ENCODE measurements at places on chromosomes 1 and 21.

DNA sequence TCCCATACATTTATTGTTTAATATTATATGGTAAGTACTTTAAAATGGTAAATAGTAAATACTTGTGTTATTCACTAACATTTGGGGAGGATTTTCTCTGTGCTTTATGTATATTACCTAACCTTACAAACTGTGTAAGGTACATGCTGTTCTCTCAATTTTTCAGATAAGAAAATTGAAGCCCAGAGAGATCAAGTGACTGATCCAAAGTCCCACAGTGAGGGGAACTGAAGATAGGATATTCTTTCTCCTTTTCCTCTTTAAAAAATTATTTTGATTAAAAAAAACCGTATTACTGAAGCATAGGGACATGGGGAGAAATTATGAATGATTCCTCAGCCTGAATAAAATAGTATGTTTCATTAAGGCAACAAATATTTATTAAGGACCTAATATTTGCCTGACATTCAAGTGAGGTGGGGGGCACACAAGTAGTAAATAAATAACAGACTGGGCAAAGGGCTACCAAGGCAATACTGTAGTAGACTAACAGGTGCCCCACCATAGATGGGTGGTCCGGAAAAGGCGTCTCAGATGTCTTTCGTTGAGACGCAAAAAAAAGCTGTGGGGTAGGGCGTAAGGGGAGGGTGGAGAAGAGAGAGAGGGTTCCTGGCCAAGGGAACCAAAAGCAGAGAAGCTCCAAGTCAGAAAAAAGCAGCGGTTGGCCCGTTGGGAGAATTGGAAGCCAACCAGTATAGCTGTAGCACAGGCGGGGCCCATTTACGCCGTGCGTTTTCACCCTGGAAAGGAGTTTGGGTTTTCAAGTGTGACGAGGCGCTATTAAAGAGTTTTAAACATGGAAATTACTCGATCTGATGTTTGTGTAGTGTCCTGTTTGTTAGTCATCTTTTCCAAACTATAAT lies 944 bp upstream of the AGO3 start:
- DNase-seq, result peak; percentile 78

- no peak for DNase-seq
These were observed 137.1 kb downstream of the PROX1 start for GRCh38 chr1:214124915-214125314.

- no peak for DNase-seq
These were observed 64.5 kb upstream of the LAMC2 start for GRCh38 chr1:183121609-183122008.

DNA sequence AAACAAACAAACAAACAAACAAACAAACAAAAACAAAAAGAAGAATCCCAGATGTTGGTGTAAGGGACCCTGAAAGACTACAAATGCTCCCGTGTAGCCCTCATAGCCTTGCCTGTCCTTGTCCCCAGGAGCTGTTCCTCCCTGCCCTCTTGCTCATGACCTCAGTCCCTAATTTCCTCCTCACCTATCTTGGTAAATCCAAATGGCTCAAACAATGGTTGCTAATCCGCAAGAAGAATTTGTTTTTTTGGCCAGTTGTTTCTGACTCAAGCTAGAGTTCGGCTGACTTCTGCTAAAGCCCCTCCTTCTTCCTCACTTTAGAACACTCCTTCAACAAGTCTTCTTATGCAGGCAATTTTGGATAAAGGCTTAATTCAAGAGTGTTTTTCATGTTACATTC lies 15.6 kb downstream of the LCA5L start:
- no peak for DNase-seq

DNA sequence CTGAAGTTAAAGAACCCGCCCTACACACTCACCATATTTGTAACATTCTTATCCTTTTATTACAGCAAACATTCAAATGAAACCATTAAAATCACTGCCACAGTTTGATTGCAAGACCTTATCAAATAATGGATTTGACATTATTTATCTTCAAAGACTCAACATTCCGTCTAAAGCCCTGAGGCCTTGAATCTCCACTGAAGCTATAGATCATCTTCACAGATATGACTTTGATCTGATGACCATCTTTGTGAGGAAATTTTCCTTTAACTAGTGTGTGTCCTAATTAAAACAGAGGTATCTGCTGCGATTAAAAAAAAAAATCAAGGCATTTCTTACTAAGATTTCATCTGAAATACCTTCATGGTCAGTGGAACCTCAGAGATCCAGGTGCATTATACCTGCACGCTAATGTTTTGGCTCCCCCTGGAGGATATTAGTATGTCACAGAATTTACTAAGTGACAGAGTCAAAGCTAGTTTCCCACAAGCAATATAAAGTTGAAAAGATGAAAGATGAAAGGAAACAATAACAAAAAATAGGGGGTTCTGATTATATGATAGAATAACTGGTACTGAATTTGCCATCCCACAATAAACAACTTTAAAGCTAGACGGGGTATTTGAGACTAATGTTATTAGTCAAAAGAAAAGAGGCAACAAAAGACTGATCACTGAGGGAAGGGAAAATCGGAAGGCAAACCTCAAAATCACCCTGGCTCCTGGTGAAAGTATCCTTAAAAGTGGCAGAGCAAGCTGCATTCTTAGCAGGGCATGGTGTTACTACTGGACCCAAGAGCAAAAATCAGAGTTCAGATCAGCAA lies 923.4 kb downstream of the NCAM2 start:
- no peak for DNase-seq

- DNase-seq, result no peak
These were observed 6.1 kb downstream of the MIB2 start for GRCh38 chr1:1621173-1622009.

DNA sequence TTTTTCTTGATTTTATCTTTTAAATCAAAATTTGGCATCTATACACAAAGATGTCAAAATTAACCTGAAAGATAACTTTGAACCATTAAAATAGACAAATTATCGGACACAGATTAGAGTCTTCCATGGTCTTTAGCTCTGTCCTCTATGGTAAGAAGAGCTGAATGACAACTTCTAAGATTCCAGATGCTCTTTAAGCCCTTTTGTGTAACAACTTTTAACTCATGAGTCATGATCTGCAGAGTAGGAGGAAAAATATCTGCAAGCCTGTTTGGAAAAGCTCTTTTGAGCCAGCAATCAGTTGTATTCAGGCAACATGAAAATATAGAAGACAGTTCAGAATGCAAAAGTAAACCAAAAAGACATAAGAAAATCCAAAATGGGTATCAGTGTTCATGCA lies 37.8 kb downstream of the TTC13 start:
- DNase-seq, result no peak

DNA sequence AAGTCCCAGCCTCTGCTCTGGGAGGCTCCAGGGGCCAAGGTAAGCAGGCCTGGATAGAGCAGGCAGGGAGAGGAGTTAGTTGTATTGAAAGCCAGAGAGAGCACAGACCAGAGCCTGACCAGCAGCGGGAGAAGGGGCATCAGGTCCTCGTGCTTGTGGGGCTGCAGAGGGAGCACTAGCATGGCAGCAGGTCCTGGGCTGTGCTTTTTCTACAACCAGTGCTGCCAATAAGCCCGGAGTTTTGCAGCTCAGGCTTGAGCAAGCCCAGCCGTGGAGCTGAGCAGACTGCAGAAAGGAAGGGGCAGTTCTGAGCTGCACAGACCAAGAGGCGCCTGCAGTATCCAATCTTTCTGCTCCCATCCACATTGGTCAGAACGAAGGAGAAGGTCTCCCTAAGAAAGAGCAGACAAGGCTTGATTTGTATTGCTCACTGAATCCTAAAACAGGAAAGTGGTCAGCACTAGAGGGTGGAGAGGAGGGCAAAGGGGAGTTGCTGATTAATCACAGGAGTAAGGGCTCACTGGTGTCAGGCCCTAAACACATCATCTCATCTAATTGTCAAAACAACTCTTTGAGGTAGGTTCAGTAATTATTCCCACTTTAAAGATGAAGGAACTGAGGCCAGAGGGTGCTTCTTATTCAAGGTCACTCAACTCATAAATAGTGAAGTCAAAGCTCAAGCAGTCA lies 2.7 kb downstream of the DENND2D start:
- no peak for DNase-seq

DNA sequence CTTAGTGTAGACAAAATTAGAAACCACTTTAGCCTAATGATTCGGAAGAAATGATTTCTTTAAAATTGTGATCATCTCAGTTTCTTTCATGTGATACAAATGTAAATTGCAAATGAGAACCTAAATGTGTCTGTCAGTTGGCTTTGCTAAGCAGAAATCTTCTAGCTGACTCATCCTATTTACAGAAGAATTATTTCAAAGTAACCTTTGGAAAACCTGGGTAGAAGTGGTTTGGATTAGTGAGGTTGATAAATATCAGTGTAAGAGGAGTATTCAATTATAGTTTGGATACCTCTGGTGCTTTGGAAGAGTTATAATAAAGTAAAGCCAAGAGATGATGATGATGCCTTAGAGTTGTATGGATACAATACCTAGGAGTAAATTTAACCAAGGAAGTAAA lies 37.4 kb downstream of the CC2D1B start:
- no peak for DNase-seq

- no peak for DNase-seq
These were observed 180.4 kb downstream of the FOXD2 start for GRCh38 chr1:47618222-47618720.

DNA sequence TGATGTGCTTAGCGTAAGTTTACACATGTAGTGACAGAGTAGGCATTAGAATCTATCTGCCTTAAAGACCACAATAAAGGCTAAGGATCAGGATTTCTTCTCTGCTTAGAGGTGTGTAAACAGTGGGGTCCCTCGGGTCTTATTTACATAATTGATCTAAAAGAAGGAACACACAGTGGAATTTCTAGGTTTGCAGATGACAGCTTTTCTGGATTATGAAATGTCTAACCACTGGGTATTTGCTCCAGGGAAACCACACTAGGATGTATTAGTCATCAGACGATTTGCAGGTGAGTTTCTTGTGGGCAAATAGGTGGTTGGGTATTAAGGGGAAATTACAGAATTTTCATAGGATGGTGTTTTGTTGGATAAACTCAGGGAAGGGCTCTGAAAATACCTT lies 5.8 kb downstream of the LRRC8D start:
- no peak for DNase-seq
